ENCODE measurements at places on chromosomes 16 and 17.
A peak's percentile ranks its signal among the peaks of the same experiment; 100 is the strongest.

DNA sequence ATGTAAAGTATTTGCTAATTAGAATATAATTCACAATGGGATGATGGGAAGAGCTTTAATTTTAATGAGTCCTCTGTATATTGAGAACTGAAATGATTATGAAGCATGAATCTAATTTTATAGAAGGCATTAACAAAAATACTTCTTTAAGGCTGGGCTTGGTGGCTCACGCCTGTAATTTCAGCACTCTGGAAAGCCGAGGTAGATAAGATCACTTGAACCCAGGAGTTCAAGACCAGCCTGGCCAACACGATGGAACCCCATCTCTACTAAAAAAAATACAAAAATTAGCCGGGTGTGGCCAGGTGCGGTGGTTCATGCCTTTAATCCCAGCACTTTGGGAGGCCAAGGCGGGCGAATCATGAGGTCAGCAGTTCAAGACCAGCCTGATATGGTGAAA is 12.0 kb downstream of the CDK12 start:
- H3K4me3 ChIP-seq, result no peak overlapping the region
- H3K27me3 ChIP-seq, result no peaks in the 10 kb centered on the region
- H3K36me3 ChIP-seq, result peaks cover 7% of the 10 kb centered on the region

GRCh38 chr17:28641579-28641978 is 3.4 kb downstream of the BLTP2 start:
- no peak for DNase-seq
- H3K27me3 ChIP-seq, result no peaks in the 10 kb centered on the region
- H3K27ac ChIP-seq, result no peak overlapping the region
- no peak overlapping the region for H3K4me3 ChIP-seq

GRCh38 chr17:78258323-78259191 is 27.1 kb downstream of the TMEM235 start:
- H3K27ac ChIP-seq, result peak overlapping the region; percentile 59
- H3K4me3 ChIP-seq, result no peak overlapping the region
- no peaks in the 10 kb centered on the region for H3K27me3 ChIP-seq
- DNase-seq, result peak; percentile 69
- H3K36me3 ChIP-seq, result no peaks in the 10 kb centered on the region
- peaks cover 14% of the 10 kb centered on the region for H3K4me1 ChIP-seq

DNA sequence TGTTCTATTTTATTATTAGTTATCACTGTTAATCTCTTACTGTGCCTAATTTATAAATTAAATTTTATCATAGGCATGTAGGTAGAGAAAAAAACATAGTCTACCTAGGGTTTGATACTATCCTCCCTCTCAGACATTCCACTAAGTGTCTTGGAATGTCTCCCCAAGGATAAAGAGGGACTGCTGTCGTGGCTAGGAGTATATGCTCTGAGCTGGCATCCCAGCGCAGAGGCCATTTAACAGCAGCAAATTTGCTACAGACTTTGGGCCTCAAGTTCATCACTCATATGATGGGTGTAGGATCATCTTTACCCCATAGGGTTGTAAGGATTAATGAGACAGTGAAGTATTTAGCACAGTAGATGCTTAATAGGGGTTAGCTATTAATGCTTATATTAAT is 56.7 kb downstream of the ZFHX3 start:
- no peaks in the 10 kb centered on the region for H3K27me3 ChIP-seq
- no peak for DNase-seq
- H3K36me3 ChIP-seq, result no peaks in the 10 kb centered on the region
- no peak overlapping the region for H3K27ac ChIP-seq

DNA sequence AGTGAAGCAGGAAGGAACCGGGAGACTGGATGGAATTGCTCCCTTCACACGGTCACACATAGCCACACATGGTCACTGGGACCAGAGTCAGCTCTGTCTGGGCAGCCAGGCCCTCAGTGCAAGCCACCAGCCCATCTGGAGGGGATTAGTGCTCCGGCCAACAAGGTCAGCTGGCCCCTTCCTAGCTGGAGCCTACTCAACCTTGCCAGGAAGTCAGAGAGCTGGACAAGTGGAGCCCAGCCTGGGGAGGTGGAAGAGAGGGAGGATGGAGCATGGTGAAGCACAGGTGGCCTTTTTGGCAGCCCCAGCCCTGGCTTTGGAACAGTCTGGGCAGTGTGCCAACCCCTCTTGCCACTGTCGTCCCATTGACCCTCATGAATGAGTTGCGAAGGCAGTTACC is 3.7 kb upstream of the CACNA1G start:
- no peaks in the 10 kb centered on the region for H3K36me3 ChIP-seq
- H3K4me3 ChIP-seq, result no peak overlapping the region
- peaks cover 5% of the 10 kb centered on the region for H3K4me1 ChIP-seq
- H3K27me3 ChIP-seq, result no peaks in the 10 kb centered on the region

Measured in mesendoderm (in vitro differentiated cells).